ENCODE measurements at places on chromosomes 1 and 21.

GRCh38 chr21:39611551-39612190 lies 1.1 kb upstream of the B3GALT5 start:
- DNase-seq: no peak

- no peak for DNase-seq
Measured at GRCh38 chr1:46131093-46131492, 1.3 kb downstream of the PIK3R3 start.

DNA sequence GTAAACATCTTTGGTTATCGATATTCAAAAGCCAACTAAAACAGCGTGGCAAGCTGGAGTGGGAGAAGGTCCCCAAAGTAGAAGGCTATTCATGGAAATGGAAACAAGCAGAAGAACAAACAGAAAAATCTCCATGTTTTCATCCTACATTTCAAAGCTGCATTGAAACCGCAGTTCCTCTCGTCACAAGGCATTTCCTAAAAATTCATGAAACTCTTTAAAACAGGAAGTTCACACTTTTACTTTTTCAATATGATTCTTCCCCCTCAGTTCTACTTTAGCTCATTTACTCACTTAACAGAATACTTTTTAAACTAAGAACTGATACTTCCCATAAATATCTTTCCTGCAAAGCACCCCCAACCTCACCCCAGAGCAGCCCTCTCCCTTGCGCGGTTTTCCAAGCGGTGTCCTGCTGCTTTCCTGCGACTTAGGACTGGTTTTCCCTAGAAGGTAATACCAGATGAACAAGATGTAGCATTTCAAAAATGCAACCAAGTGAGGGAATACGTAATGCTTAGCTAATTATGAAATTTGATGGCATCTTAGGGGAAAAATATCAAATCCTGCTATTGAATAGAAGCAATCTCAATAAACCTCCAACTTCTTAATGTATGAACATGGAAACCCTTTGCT lies 228.3 kb upstream of the PKN2 start:
- DNase-seq: no peak

DNA sequence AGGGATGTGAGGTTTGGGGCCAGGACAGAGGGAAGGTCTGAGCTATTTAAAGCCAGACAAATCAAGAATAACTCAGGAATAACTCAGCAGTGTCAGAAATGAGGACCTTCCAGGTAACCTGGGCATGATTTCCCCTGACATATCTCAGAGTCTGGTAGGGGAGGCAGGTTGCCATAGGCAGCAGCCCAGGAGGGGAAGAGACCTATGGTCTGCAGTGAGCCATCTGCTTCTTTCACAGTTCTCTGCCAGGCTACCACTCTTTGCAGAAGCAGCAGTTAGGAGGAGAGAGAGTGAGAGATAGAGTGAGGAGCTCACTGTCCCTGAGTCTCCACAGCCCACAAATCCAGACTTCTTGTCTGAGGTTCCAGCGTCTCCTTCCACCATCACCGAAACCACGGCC lies 6.3 kb upstream of the VSIG8 start:
- DNase-seq: no peak

DNA sequence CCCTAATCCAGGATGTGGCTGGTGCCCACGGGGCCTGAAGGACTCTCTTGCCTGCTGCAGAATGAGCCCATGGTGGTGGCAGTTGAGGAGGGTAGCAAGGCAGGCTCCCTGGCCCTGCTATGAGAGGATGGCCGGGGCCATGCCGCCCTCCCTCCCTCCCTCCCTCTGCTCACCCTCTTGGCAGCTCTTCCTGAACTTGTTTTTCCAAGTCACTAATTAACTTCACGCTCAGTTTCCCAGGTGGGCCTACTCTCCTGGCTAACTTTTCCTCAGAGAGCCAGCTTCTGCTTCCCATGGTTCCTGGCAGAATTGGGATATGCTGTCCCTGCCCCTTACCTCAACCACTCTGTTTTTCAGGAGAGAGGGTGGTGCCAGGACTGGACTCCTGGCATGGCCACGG lies 10.2 kb downstream of the KCNC4 start:
- DNase-seq: no peak

DNA sequence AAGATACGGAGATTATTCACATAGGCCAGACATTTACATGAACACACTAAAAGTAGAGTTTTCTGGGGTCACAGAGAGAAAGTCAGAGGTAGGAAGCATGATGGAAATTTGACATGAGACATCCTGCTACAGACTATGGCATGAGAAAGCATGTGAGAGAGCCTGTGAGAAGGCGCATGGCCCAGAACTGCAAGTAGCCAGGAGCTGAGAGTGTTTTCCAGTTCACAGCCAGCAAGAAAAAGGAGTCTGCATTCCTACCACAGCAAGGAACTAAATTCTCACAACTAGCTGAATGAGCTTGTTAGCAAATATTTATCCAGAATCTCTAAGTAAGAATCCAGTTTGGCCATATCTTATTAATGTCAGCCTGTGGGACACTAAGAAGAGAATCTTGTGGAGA lies 673.3 kb downstream of the BRINP3 start:
- no peak for DNase-seq

- no peak for DNase-seq
Measured at GRCh38 chr1:91700332-91700731, 185.6 kb downstream of the TGFBR3 start.

DNA sequence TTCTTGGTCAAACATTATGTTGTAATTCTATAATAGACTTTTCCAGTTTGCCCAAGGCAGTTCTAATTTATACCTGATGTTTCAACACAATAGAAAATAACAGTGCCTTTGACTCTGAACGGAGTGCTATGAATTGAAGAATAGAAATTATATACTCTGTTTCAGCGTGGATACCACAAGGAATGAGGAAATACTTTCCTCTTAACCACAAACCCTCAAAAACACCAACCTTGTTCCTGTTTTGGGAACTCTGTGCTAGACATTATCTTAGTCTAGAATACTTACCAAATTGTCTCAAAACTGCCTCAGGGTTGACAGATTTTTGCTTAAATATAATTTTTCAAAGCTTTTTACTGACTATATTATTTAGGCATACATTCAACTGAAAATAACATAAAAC lies 1629.3 kb downstream of the MRPL39 start:
- no peak for DNase-seq

- no peak for DNase-seq
Measured at GRCh38 chr1:5632224-5632623, 360.0 kb downstream of the NPHP4 start.

DNA sequence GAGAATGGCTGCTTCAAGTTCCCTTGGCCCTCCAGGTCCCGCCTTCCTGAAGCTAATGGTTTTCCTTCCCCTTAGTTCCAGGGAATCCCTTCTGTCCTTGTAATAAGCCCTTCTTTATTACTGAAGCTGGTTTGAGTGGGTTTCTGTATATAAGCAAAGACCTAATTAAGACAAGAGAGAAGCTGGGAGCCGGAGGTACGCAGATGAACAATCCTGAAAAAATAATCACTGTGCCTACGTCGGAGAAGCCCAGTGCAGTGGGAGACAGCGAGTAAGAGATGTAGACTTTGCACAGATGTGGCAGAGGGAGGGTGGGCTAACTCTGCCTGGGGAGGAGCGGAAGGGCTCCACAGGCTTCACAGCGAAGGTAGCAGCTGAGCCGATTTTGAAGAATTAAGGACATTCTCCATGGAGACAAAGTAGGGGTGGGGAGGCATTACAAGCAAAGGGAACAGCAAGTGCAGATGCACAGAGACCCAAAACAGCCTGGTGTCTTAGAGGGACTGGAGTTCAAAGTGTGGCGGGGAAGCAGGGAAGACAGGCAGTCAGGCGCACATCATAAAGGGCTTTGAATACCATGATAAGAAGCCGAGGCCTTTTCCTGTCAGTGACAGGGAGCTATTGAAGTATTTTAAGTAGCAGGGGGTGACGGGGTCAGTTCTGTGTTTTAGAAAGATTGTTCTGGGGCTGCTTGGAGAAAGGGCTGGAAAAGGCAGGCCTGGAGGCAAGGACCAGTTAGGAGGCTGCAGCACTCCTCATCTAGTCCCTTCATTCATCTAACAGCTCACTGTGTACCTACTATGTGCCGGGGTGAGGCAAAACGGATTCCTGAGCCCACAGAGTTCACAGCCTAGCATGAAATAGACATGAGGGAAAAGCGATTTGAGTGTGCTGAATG lies 6.5 kb downstream of the RIMS3 start:
- DNase-seq: no peak

GRCh38 chr1:182119631-182120030 lies 58.1 kb upstream of the ZNF648 start:
- DNase-seq: no peak

DNA sequence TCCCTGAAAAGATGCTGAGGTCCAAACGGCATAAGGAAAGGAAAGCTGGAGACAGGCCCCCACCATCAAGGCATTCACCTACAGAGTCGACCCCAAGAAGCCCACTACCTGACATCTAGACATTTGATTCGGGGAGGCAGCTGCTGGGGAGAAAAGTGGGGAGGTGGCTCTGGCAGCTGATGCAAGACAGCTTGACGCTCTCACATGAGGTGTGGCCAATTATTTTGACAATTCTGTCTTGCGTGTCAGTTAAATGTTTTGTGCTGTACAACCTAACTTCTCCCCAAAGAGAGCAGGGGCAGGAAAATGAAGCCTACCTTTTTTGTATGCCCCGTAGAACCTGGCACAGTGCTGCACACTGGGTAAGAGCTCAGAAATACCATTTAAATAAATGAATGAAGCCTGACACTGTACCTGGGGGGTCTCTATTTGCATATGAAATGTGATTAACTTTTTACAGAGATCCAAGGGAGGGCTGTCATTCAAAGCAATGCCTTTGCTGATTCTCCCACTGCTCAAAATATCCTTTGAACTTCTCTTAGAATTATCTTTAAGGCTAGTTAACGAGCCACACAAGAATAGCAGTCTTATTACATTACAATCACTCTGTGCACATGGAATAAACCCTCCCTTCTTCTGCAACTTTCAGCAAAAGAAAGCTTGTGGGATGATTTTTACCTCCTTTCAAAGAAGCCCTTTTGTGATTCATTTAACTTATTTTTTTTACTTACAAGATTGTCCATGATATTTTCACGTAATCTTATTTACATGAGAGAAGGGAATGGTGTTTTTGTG lies 163.2 kb downstream of the TNR start:
- DNase-seq: no peak

- no peak for DNase-seq
Measured at GRCh38 chr21:15373941-15374340, 309.1 kb upstream of the NRIP1 start.

DNA sequence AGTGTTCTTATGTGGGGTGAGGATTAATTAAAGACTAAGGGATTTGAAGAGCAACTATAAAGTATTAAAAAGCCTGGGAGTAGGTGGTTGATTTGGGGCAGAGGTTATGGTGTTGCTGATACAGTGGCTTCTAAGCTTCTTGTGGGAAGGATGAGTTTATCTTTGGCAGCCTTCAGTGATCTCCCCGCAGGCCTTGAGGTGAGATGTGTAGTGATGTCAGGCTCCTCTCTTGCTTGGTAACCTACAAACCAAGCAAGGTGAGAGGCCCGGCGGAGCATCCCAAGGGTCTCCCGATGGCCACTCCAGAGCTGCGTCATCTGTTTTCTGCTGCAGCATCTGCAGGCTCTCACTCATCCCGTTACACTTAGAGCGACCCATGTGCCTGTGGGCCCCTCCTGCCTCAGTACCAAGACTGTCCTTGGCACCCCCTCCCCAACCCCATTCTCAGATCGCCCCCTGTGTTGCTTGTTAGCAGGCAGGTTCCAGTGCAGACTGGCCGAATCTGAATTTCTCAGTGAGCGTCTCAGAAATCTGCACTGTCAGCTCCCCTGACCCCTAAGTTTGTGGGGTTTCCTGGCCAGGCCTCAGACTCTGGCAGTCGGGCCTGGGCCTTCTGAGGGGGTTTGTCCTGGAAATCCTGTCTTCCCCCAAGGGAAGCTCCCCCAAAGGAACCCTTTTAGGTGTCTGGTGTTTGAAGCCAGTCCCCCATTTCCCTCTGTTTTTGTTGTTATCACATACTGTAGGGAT lies 77.9 kb downstream of the GALNT2 start:
- DNase-seq: no peak

- DNase-seq: no peak
Measured at GRCh38 chr1:13730291-13730690, 30.3 kb downstream of the PRDM2 start.

- no peak for DNase-seq
Measured at GRCh38 chr21:33053951-33054350, 16.0 kb upstream of the OLIG1 start.

DNA sequence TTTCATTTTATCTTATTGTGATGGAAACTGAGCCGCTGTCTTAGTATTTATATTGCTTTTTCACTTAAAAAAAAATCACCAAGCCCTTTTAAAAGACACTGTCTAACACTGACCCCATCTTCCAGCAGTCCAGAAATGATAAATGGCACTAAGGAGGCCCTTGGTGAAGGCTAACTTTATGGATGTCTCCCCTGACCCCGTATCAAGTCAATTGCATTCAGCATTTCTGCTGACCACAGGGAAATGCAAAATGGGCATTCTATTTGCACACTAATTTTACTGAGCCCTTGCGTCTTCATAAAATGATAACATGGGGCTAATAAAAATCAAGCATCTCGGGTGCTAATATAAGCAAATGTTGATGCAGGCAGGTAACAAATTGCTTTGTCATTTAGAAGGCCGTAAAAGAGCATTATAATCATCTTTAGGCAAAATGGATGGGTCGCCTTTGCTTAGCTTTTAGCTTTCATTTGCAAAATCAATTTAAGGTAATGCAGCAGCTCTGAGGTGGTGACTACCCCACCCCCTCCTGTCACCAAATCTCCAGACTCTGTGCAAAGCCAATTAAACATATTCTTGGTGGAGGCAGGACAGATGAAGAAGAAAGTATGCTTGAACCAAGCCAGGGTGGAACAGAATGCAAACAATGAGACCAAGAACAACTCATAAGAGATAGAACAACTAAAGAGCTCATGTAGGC lies 110.8 kb downstream of the BEND5 start:
- DNase-seq: no peak

GRCh38 chr21:37623689-37624088 lies 257.1 kb downstream of the DYRK1A start:
- DNase-seq: no peak

DNA sequence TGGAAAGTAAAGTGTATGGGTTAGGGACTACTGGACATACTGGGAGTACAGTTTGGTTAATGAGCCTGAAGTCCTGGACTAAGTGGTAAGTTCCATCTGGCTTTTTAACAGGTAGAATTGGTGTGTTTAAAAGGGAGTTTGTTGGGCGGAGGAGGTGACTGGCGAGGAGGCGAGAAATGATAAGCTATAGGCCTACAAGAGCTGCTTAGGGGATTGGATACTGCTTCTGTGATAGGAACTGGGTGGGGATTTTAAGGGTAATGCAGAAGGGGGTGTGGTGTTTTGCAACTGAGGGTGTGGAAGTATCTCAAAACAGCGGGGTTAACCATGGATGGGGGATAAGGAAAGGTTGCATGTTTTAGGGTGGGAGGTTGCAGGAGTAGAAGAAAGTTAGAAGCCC lies 3.5 kb downstream of the ERVH48-1 start:
- DNase-seq: no peak

- no peak for DNase-seq
Measured at GRCh38 chr1:216606047-216606637, 117.1 kb downstream of the ESRRG start.

GRCh38 chr21:34983680-34984086 lies 65.4 kb downstream of the RUNX1 start:
- DNase-seq: no peak

GRCh38 chr1:205442051-205442725 lies 13.7 kb downstream of the BLACAT1 start:
- DNase-seq: peak; percentile 53
